Stimulated activated CD8-positive, alpha-beta memory T cell treated with anti-CD3 and anti-CD28 coated beads, Interleukin-4, amount 100 ng/mL, for 4 hours (primary cell): ENCODE measurements at places on chromosomes 16 and 17.

DNA sequence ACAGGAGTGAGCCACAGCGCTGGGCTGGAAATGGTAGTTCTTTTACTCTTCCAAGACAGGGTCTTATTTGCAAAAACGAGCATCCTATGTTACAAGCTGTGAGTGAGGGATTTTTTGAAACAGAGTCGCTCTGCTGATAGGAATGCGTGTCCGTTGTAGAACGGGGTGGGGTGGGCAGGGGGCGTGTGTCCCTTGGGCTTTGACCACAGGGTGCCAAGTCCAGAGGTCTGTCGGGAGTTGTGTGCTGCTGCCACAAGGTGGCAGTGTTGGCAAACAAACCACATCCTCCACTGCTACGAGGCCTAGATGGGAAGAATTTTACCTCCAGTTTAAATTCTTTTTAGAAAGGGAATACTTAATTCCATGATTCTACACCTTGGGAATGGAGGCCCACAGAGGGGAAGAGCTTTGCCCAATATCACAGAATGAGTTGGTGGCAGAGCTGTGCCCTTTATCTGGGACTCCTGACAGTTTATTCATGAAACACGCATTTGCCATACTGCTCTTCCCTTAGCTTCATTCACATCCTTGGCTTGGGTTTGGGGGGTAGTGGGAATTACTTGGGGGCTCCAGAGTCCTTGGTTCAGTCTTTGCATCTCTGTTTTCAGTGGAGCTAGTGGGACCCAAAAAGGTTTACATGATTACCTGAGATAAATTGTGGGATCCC, 30.6 kb upstream of the ETV4 start:
- DNase-seq, result peak; percentile 22

DNA sequence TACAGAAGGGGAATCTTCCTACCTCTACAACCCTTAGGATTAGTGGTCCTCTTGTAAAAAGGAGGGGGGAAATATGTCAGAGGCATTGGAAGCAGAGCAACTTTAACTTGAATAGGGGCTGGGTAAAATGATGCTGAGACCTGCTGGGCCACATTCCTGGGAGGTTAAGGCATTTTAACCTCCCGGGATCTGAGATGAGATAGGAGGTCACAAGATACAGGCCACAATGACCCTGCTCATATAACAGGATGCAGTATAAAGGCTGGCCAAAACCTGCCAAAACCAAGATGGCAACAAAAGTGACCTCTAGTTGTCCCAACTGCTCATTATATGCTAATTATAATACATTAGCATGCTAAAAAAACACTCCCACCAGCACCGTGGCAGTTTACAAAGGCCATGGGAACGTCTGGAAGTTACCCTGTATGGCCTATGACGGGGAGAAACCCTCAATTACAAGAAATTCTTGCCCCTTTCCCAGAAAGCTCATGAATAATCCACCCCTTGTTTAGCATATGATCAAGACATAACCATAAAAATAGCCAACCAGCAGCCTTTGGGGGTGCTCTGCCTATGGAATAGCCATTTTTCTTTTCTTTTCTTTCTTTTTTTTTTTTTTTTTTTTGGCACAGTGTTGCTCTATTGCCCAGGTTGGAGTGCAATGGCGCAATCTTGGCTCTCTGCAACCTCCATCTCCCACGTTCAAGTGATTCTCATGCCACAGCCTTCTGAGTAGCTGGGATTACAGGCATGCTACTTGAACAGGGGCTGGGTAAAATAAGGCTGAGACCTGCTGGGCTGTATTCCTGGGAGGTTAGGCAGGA, 6.2 kb upstream of the C1QTNF1 start:
- no peak for DNase-seq

DNA sequence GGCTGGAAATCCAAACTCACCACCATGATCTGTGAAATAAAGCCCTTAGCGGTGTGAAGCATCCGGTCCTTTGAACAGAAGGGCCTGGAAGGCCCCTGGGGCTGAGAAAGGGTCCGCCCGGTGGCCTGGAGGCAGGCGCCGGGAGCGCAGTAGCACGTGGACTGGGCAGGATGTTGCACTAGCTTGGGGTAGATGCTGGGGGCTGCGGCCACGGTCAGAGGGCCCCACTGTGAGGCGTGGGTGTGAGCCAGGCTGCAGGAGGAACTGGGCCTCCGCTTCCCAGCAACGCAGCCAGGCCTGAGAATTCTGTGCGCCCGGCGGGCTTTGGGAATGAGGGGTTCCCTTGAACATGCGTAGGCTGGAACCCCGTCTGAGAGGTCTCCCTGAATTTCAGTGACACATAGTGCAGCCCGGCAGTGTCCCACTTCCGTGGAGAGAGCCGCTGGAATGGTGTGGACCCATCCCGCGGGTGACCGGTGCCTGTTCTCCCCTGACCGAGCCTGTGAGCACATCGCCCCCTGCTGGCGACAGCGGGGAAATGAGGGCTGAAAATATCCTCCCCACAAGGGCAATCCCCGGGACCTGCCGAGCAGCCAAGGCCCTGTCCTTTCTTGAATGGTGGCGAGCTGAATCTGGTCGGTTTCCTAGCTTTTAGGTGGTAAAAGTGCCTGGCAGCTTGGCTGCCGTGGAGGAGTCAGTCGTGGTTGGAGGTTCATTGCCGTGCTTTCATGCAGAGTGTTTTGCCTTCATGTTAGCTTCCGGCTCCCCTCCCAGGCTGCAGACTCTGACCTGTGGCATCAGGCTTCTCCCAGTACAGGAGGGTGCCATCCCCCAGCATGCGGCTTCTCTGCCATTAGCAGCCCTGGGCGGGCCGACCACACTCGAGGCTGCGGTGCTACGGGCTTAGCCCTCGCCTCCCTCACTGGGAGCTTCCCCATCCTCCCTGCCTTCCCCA, 43.8 kb downstream of the DNAJA2 start:
- peak; percentile 13 for DNase-seq

GRCh38 chr17:16943541-16944333, 28.2 kb downstream of the TNFRSF13B start:
- DNase-seq, result no peak

DNA sequence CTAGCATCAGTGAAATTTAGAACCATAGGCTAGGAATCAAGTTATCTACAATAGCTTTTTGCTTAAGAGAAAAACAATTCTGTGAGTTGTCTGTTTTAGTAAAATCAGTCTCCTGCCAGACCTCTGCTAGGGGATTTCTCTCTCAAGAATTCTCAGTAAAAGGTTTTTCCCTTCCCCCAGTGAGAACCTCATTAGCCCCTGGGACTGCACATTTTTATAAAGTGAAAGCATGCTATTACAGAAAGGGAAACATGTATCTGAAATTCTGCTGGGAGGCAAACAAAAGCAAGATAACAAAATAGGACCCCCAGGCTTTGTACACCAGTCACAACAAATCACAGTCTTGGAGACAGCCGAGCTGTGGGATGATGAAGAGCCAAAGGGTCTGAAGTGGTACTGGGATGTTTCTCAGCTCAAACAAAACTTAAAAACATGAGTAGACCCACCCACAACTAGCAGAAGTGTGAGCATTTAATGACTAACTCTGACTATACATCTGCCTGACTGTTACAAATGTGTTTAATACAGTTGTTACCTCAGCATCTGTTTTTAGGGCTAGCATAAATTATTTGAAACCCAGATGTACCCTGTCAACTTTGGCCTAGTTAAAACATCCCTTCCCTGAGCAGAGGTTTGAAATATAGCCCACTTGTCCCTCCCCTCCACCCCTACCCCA, 20.0 kb upstream of the GLG1 start:
- DNase-seq, result no peak

DNA sequence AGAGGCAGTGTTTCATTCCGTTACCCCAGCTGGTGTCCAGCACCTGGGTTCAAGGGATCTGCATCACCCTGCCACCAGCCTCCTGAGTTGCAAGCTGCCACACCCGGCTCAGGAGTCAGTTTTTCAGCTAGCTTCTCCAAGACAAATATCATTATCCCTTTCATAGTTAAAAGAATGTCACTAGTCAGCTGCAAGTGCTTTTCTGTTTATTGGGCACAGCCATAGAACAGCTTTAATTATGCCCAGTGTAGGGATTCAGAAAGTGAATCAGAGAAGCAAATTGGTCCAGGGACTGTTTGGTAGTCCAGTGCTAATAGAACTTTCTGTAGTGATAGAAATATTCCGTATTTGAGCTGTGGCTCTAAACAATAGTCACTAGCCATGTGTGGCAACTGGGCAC, 2.9 kb upstream of the AOC3 start:
- DNase-seq, result no peak

DNA sequence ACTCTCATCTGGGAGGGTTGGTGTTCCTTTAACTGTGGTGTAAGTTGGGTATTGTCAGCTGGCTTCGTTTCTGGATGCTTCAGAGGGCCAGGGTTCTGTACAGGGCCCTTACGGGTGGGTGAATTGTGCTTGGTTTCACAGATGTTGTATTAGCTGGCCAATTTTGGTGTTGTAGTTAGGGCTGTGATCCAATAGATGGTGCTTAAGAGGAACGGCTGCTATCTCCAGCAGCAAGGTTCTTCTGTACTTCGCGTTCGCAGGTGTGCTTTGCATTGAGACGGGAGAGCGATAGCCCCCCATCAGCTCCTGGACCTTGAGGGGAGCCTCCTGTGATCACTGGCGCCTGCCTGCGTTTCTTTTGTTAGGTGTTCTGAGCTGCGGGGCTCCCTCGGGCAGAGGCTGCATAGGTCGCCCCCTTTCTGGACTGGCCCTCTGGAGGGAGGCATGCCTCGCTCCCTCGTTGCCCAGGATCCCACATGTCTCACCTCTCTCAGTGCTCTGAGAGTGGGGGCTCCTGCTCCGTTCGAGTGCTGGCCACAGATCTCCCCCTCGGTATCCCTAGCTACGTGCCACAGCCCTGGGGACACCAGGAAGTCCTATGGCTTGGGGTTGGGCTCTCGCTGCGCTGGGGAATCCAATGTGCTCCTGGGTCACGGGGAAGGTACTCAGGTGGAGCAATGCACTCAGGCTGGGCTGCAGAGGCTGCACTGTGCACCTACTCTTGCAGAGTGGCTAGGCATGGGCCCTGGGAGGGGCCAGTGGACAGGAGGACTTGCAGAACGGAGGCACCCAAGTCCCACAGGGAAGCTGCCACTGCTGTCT, 837 bp upstream of the PRDM7 start:
- DNase-seq, result no peak

GRCh38 chr17:67998466-67998865, 2.2 kb upstream of the C17orf58 start:
- no peak for DNase-seq

DNA sequence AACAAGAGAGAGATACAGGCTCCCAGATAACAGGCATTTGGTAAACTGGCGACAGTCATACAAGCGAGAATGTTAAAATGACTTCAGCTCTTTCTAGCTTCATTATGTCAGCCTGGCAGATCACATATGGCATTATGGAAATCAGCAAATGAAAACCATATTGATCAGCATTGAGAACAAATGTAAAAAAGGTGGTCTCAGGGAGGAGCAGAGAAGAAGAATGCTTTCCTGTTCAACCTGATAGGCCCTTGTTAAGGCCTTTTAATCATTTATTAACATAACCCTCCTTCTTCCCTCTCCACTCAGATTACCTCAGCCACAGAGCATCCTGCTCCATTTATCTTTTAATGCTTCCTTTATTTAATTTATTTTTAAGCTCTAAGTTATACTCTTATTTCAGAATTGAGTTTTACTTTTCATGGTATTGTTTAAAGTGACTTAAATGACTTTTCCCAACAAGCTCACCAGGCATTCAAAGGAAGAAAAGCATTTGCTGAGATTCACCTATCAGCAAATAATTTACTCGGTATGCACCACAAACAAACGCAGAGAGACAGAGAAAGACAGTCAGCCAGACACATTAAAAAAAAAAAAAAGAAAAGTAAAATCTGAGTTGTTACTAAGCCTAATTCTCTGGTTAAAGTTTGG, 243.9 kb upstream of the TBX2 start:
- no peak for DNase-seq

- DNase-seq, result no peak
Measured at GRCh38 chr16:69494991-69495392, 70.6 kb downstream of the CYB5B start.

- DNase-seq, result no peak
Measured at GRCh38 chr16:30526137-30526822, at the start of gene ZNF768. ZNF768 (minus strand) TSS chr16:30526566; CDS start chr16:30526413, 153 bp downstream.

- no peak for DNase-seq
Measured at GRCh38 chr17:71111460-71111859, 942.1 kb downstream of the KCNJ2 start.

- no peak for DNase-seq
Measured at GRCh38 chr16:320206-320605, 32.3 kb downstream of the AXIN1 start.

DNA sequence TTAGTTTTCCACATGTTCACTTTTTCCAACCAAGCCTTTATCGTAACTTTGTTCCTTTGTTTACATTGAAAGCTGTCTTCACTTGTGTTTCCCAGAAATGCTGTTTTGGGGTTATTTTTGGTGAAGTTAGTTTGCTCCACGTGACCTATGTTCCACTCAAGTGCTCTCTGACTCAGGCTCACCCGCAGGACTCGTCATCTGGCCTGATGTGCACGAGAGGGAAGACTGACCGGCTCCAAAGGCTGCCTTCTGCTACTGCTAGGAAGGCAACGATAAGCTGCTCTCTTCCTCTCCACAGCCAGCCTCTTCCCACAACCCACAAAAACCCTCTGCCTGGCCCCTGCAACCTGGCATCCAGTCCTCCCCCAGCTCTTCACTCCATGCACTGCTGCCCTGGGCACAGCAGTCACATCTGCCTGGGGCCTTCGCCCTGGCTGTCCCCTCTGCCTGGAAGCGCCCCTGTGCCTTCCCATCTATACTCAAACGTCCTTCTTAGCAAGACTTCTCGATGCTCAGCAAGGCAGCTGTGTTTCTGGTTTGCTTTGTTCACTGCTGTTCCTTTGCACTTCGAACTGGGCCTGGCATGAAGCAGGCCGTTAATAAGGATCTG, 28.0 kb downstream of the ZCCHC14 start:
- DNase-seq, result no peak

- DNase-seq, result no peak
Measured at GRCh38 chr17:45370949-45371413, 54.2 kb upstream of the MAP3K14 start.

GRCh38 chr16:24308200-24308599, 52.1 kb downstream of the CACNG3 start:
- DNase-seq, result no peak

DNA sequence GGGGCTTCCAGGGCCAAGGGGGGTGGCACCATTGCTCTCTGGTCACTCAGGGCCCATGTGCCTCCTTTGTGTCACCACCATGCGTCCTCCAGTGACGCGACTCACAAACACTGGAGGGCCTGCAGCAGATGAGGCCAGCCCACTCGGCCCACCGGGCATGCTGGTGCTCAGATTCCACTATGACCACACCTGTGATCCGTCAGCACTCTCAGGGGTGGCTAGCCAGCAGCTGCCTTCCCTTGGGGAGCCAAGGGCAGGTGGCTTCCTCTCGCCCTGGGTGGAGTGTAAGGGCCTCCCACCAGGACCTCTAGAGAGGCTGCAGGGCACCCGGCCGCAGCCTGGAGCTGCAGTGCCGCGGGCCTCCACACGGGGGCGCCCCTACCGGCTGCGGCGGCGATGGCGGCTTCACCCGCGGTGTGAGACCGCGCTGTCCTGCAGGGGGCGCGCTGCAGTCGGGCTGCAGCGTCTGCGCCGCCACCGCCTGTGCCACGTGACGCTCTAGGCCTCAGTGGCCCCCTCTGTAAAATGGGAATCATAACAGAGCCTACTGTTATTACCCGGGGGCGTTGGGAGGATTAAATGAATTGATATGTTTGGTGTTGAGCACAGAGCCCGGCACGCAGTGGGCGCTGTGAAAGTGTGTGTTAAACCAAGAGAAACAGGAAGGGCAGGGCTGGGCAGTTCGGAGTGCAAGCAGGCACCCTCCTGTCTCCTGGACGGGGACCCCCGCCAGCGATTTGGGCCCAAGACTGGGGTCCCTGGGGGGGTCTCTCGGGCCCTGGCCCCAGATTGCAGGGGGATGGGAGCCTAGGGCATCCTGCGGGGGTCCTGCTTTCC, 192.4 kb upstream of the GSE1 start:
- peak; percentile 40 for DNase-seq
